Skeletal muscle cell (primary cell): ENCODE measurements at places on chromosomes 6 and 20.

- no peak for DNase-seq
Measured at GRCh38 chr6:159805440-159806020, 5.5 kb downstream of the PNLDC1 start.

- DNase-seq, result no peak
Measured at GRCh38 chr20:16273812-16274555, 299.3 kb downstream of the KIF16B start.

DNA sequence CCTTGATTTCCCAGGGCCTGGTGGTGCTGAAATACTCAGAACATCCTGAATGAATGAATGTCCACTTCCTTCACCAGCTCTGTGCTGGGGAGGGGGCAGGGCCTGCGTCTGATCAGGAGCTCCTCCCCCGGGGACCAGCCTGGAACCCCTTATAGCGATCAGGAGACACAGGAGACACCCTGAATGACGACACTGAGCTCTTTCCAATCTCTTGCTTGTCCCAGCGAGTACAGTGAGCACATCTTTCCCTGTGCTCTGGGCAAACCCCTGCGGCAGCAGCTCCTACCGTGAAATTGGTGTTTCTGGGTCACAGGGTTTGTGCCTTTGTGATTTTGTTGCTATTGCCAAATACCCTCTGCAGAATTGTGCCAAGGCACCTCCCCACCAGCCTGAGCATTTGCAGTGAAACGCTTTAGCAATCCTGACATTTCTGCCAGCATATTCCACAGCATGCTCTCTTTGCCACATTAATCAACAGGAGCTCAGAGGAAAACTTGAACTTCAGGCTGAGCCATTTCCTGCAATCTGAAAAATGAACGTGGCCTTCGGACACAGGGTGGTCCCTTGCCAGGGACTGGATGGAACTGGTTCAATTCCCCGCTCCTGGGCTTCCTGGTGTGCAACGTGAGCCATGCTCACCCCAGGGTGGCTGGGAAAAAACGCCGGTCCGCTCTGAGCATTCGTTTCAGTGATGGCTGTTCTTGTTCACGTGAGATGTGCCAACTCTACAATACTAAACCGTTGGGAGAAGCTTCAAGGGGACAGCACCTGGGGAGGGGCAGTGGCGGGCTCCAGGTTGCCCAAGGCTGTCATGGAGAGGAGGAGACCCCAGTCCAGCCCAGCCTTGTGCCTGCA lies 23.1 kb upstream of the MRGBP start:
- no peak for DNase-seq

GRCh38 chr20:19074356-19074755 lies 138.1 kb upstream of the SLC24A3 start:
- DNase-seq, result no peak

DNA sequence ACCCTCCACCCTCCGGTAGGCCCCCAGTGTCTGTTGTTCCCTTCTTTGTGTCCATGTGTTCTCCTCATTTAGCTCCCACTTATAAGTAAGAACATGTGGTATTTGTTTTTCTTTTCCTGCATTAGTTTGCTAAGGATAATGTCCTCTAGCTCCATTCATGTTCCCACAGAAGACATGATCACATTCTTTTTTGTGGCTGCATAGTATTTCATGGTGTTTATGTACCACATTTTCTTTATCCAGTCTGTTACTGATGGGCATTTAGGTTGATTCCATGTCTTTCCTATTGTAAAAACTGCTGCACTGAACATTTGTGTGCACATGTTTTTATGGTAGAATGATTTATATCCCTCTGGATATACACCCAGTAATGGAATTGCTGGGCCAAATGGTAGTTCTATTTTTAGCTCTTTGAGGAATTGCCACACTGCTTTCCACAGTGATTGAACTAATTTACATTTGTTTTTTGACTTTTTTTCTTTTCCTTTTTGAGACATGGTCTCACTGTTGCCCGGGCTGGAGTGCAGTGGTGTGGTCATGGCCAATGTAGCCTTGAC lies 4.5 kb downstream of the KPNA5 start:
- no peak for DNase-seq

DNA sequence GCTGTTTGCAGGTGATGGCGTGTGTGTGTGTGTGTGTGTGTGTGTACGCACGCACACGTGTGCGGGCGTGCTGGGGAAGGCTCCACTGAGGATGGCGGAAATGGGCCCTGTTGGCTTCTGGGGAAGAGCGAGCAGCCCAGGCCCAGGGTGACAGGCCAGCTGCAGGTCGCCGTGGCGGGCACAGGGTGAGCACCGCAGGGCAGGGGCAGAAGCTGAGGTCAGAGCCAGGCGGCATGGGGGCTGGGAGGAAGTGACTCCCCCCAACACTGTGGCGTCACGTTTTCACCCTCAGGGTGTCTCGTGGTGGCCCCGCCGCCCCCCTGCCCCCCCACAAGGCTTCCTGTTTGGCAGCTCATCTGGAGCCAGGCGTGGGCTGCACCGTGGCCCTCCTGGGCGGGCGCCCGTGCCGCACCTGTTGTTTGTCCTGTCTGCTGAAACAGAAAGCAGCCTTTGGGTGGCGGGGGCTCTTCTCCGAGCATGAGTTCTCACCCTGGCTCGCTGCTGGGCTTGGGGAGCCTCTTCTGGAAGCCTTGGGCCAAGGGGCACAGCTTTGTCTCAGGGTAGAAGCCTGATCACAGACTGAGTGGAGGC lies 7.1 kb downstream of the RBM38 start:
- DNase-seq, result no peak

DNA sequence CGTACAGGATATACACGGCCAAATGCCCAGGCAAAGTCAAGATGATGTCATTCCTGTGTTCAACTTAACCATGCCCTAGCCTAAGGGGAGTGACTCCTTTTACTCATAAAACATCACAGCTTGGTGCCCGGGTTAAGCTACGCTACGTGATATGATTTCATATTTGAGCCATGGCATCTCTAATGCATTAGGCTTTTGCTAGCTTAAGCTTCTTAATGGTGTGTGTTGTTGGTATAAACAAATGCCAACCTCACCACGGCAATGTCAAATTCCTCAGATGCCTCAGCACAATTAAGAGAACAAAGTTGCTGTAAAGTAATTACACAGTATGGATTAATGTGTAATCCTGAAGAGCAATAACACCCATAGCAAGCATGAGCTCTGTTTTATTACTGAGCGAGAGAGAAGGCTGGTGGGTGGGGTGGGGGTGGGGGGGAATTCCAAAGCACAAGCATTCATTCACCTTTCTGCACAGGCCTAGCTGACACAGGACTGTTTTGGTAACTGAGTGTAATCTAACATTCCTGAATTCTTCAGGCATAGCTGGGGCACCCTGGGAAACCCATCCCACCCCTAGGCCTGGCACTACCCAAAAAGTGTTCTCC lies 44.7 kb upstream of the CNKSR3 start:
- no peak for DNase-seq

- DNase-seq, result no peak
Measured at GRCh38 chr20:43034981-43035724, 154.6 kb downstream of the PTPRT start.

GRCh38 chr6:100276311-100277057 lies 188.2 kb downstream of the SIM1 start:
- DNase-seq, result no peak

DNA sequence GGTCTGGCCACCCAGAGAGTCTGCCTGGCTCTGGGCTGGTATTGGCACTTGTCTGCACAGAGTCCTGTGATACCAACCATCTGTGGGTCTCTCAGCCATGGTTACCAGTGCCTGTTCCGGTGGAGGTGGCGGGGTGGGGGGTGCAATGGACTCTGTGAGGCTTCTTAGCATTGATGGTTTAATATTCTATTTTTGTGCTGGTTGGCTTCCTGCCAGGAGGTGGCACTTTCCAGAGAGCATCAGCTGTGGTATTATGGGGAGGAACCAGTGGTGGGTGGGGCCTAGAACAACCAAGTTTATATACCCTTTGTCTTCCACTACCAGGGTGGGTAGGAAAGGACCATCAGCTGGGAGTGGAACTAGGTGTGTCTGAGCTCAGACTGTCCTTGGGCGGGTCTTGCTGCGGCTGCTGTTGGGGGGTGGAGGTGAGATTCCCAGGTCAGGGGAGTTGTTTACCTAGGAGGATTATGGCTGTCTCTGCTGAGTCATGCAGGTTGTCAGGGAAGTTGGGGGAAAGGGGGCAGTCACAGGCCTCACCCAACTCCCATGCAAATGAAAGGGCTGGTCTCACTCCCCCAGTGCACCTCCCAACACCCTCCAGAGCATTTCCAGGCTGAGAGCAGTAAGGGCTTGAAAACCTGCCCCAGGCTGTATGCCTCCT lies 117.5 kb downstream of the FLRT3 start:
- DNase-seq, result no peak

DNA sequence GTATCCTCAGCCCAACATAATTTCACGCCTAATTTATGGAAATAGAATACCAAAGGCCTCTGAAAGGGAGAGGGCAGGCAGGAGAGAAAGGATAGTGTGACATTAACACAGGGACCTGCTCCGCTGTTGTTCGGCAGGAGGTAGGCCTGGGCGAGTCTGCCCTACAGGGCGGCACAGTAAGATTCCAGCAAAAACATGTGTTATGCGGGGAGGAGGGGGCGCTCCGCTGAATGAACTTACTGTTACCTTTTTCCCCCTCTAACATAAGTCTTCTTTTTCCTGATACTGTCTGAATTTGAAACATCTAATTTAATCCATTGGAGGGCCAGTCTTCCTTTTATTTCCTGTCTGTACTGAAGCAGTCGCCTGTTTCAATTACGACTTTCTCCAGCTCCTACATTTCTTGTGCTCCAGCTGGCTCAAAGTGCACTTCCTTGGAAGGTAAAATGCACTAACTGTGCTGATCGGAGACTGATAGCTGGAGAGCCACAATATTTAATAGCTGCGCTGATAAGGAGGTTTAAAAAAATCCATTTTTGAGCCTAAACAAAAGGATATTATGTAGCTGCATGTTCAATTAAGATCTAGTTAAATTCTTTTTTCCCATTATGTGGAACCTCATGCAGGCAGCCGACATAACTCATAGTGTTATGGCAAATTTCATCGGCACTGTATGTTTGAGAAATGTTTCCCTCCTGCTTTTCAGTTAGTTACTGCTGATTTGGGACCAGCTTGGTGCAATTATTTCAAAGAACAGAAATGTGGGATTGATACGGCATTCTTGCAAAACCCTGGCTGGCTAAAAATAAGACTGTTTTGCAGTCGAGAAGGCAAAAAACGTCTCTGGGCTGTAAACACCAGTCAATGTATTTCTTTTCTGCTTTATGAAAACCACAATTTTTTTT lies 193.0 kb downstream of the FOXC1 start:
- DNase-seq, result no peak

- no peak for DNase-seq
Measured at GRCh38 chr20:44703183-44703925, 11.8 kb upstream of the CCN5 start.

- no peak for DNase-seq
Measured at GRCh38 chr6:21893793-21894192, 300.2 kb downstream of the SOX4 start.

DNA sequence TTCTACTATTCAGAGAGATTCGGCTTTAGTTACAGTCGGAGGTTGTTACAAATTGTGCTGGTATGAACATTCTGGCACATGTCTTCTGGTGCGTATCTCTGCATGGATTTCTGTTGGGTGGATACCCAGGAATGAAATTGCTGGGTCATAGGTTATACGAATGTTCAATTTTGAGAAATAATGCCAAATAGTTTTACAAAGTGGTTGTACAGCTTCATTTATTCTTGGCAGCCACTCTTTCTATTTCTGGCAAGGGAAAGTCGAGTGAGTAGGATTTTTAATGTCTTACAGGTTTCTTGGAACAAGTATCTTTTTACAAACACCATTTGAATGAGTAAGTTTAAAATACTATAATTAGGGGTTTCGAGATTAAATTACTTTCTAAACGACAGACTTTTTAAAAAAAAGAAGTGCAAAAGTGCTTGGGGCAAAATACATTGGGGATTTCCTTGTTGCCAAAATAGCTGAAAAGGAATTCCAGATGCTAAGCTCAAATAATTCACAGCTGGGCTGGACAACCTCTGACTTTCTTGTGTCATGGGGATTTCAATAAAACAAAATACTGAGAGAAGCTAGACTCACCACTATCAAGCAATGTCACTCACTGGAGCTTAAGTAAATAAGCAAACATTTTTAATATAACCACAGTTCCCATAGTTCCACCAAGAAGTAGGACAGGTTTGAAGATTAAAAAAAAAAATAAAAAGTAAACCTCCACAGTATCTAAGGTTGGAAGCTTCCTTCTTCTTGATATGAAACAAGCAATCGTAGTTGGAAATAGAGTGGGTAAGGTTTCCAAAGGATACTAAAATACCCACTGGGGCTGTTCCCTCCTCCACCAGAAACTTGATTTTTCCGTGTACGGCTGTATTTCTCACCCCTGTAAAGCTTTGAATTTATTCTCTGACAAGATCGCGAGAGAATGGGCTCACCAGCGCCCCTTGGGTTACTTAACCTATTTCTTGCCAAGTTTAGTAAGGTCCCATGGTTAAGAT lies 21.6 kb upstream of the GFOD1 start:
- DNase-seq, result peak; percentile 56

DNA sequence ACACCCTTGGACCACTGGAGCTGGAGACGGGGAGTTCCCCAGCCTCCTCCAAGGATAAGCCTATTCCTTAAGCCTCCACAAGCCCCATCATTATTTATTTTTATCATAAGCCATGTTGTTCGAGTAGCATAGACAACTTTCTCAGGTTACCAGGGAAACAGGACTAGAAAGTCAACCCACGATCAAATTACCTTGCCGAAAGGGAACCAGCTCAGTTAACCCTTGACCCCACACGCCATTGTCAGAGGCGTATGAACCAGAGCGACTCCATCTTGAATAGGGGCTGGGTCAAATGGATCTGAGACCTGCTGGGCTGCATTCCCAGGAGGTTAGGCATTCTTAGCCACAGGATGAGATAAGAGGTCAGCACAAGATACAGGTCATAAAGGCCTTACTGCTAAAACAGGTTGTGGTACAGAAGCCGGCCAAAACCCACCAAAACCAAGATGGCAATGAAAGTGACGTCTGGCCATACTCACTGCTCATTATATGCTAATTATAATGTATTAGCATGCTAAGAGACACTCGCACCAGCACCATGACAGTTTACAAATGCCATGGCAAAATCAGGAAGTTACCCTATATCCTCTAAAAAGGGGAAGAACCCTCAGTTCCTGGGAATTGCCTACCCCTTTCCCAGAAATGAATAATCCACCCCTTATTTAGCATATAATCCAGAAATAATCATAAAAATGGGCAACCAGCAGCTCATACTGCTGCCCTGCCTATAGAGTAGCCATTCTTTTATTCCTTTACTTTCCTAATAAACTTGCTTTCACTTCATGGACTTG lies 22.4 kb downstream of the SYNJ2 start:
- DNase-seq, result no peak

DNA sequence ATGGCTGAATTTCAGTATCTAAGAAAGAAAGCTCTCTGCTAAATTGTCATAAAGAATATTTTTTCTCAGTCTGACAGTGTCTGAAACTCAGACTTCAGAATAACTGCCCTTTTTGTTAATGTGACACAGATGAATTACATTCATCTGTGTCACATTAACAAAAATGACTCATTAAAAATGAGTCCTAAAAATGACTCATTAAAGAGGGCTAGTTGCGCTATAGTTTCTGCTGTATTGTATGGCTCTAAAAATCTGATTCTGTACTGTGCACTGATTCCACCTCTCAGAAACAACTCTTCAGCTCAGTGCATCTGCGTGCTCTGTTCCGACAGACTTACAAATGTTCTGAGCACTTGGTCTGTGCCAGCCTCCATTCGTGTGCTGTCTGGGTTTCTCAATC lies 15.0 kb downstream of the RNF114 start:
- no peak for DNase-seq
